T-helper 2 cell treated with Interferon-gamma antibody and Interleukin-4, amounts not matched to agents 5 μg/mL and 100 μg/mL, for 36 hours (primary cell): ENCODE measurements at places on chromosomes 5 and 9.

GRCh38 chr5:179825655-179826182, 5.0 kb downstream of the SQSTM1 start:
- peaks cover 66% of the 10 kb centered on the region for H3K36me3 ChIP-seq
- H3K27me3 ChIP-seq, result no peaks in the 10 kb centered on the region
- no peak for DNase-seq
- H3K27ac ChIP-seq, result no peak overlapping the region
- no peak overlapping the region for H3K4me3 ChIP-seq
- peaks cover 20% of the 10 kb centered on the region for H3K4me1 ChIP-seq

- DNase-seq, result no peak
- no peaks in the 10 kb centered on the region for H3K27me3 ChIP-seq
- H3K4me3 ChIP-seq, result no peak overlapping the region
- peaks cover 47% of the 10 kb centered on the region for H3K36me3 ChIP-seq
These were observed 39.5 kb downstream of the PRRC2B start for GRCh38 chr9:131433302-131433854.

- H3K4me3 ChIP-seq, result no peak overlapping the region
- H3K4me1 ChIP-seq, result no peaks in the 10 kb centered on the region
- DNase-seq, result no peak
- H3K27me3 ChIP-seq, result no peaks in the 10 kb centered on the region
- H3K36me3 ChIP-seq, result no peaks in the 10 kb centered on the region
These were observed 78.0 kb downstream of the WNK2 start for GRCh38 chr9:93261735-93262523.

DNA sequence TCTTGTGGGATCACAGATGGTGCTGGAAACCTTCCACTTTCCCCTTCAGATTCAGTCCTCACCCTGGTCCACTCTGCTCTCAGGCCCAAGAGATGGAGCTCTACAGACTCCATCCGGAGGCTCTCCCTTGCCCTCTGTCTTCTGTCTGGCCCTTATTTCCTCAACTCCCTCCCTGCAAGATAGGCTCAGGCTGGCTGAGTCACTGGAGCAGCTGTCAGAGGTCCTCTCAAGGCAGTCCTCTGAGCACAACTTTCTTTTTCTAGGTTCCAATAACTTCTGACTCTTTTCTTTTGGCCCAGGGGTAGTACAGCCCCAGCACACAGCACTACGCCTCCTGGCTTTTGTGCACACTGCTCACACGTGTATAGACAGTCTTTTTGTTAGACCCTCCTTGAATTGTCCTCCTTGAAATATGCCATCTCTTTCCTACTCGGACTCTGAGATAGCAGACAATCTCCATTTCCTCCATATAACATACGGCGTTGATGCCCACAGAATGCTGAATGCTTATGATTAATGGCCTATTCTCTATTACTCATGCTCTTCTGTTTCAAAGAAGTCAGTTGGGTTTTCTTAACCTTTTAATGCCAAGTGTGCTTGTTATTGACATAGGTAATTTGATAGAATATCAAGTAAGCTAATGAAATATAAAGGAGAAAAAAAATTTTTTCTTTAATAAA, 193.1 kb downstream of the SLC12A2 start:
- no peak for DNase-seq
- no peak overlapping the region for H3K27ac ChIP-seq
- H3K4me3 ChIP-seq, result no peak overlapping the region
- no peaks in the 10 kb centered on the region for H3K27me3 ChIP-seq
- H3K4me1 ChIP-seq, result no peaks in the 10 kb centered on the region
- no peaks in the 10 kb centered on the region for H3K36me3 ChIP-seq

GRCh38 chr5:131810510-131811249, 13.9 kb upstream of the FNIP1 start:
- DNase-seq, result no peak
- H3K27ac ChIP-seq, result no peak overlapping the region
- no peaks in the 10 kb centered on the region for H3K36me3 ChIP-seq
- no peaks in the 10 kb centered on the region for H3K4me1 ChIP-seq

- H3K4me1 ChIP-seq, result peaks cover 11% of the 10 kb centered on the region
- no peaks in the 10 kb centered on the region for H3K36me3 ChIP-seq
- H3K27me3 ChIP-seq, result no peaks in the 10 kb centered on the region
- no peak for DNase-seq
These were observed 512.9 kb upstream of the PTGER4 start for GRCh38 chr5:40166802-40167201.

DNA sequence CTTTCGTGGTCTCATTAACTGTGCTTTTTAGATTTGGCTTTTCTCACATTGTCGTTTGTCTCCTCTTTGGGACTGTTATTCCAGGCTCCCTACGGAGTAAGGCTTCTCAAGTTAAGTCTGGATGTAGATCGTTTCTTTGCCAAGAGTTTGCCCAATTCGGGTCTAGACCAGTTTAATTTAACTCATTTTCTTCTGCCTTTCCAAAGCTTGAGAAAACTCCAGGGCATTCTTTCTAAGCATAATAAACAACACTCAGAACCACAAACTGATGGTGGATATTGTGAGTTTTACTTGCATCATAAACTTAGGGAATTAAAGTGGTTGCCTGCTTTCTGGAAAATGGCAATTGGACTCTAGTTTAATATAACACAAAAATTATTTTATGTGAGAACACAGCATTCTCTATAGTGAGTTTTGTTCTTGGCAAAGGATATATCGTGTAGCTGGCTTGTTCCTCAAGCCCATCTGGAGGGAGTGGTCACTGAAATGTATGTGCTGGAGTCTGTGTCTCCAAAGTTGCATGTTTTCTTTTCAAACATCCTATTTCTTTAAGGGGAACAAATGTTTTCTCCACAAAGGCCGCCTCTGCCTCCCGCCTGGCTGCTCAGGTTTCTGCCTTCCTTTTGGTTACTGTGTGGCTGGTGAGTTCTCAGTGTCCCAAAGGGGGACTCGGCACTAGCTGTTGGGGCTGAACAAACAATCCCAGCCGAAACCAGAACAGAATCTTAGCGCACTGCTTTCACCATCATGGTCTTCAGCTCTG, 211.3 kb upstream of the FBN2 start:
- no peak overlapping the region for H3K27ac ChIP-seq
- DNase-seq, result no peak
- no peaks in the 10 kb centered on the region for H3K4me1 ChIP-seq
- no peaks in the 10 kb centered on the region for H3K27me3 ChIP-seq
- no peaks in the 10 kb centered on the region for H3K36me3 ChIP-seq

GRCh38 chr5:45225571-45226031, 416.9 kb downstream of the MRPS30 start:
- H3K27ac ChIP-seq, result no peak overlapping the region
- H3K4me1 ChIP-seq, result no peaks in the 10 kb centered on the region
- DNase-seq, result no peak
- no peaks in the 10 kb centered on the region for H3K36me3 ChIP-seq
- no peak overlapping the region for H3K4me3 ChIP-seq
- no peaks in the 10 kb centered on the region for H3K27me3 ChIP-seq

DNA sequence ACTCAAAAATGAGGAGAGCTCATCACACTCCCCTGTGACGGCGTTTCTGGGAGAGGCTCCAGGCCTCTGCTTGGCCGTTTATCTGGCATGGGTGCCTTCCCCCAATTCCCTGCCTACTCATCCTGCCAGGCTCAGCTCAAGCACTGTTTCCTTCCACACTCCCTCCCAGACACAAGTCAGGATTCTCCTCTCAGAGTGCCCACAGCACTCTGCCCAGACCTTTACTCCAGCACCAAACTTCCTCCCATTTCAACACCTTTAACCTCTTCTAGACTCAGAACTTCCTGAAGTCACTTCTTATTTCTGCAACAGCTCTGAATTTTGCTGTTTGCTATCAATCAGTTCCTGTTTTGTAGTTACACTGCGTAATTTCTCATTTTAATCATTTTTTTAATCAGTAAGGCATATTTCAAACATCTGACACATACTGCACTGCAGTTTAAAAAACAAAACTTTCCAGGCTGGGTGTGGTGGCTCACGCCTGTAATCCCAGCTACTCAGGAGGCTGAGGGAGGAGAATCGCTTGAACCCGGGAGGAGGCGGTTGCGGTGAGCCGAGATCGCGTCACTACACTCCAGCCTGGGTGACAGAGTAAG, 16.0 kb downstream of the TRMO start:
- H3K4me1 ChIP-seq, result peaks cover 62% of the 10 kb centered on the region
- peak overlapping the region; percentile 96 for H3K27ac ChIP-seq
- DNase-seq, result peak; percentile 38
- H3K4me3 ChIP-seq, result peak overlapping the region; percentile 85
- H3K27me3 ChIP-seq, result no peaks in the 10 kb centered on the region

DNA sequence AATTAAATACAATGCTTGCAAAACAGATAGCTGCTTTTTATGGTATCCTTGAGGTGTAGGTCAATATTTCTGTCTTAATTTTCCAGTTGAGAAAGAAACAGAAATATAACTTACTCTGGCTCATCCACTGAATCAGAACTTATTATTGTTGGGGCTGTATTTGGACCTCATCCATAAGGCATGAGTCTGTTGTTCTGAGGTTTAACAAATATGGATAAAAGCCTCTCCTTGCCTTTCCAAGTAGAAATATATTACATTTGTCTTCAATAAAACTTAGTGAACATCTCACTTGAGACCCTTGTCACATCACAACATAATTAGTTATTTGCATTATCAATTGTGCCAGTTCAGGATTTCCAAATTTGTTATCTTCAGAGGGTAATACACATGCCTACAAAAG, 525.8 kb downstream of the AGTPBP1 start:
- no peak overlapping the region for H3K4me3 ChIP-seq
- H3K4me1 ChIP-seq, result peaks cover 7% of the 10 kb centered on the region
- H3K27ac ChIP-seq, result no peak overlapping the region
- H3K27me3 ChIP-seq, result peaks cover 4% of the 10 kb centered on the region

DNA sequence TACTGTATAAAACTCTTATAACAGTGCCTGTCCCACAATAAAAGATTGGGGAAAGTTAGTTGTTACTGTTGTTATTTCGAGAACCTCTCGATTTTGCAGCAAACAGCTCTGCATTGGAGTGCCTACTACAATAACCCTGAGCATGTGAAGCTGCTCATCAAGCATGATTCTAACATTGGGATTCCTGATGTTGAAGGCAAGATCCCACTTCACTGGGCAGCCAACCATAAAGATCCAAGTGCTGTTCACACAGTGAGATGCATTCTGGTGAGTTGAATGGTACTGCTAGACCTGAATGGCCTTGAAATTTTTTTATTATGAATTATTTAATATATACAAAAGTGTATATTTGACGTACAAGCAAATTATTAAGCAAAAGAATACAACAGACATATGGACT, 123.2 kb downstream of the TEX10 start:
- DNase-seq, result no peak
- H3K27me3 ChIP-seq, result no peaks in the 10 kb centered on the region
- no peak overlapping the region for H3K4me3 ChIP-seq
- peaks cover 32% of the 10 kb centered on the region for H3K36me3 ChIP-seq
- no peak overlapping the region for H3K27ac ChIP-seq

GRCh38 chr9:115980976-115981375, 172.6 kb upstream of the PAPPA start:
- H3K36me3 ChIP-seq, result no peaks in the 10 kb centered on the region
- H3K4me3 ChIP-seq, result no peak overlapping the region
- H3K27ac ChIP-seq, result no peak overlapping the region
- DNase-seq, result no peak

DNA sequence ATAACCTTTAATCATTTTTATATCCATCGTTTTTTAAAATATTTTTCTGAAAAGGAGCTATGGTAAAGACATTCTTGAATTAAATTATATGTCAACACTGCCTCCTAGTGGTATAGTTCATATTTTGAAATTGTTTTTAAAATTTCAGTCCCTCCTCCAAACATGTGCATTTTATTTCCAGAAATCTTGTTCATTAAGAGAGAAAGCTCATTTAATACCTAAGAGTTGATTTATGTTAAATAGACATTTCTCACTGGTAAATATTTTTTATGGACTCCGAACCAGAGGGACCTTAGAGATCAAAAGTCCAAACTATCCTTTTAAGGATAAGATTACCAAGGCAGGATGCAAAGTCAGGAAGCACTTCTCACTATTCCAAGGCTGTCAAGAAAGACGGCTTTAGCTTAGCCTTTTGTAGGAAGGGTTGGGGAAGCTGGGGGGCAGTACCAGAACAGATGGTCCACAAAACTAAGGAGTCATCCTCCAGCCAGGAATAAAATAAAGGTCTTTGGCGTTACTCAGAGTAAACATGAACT, 21.6 kb downstream of the BHMT start:
- peaks cover 9% of the 10 kb centered on the region for H3K4me1 ChIP-seq
- H3K4me3 ChIP-seq, result peak overlapping the region; percentile 52
- no peak overlapping the region for H3K27ac ChIP-seq
- H3K27me3 ChIP-seq, result no peaks in the 10 kb centered on the region
- no peak for DNase-seq
- H3K36me3 ChIP-seq, result no peaks in the 10 kb centered on the region

DNA sequence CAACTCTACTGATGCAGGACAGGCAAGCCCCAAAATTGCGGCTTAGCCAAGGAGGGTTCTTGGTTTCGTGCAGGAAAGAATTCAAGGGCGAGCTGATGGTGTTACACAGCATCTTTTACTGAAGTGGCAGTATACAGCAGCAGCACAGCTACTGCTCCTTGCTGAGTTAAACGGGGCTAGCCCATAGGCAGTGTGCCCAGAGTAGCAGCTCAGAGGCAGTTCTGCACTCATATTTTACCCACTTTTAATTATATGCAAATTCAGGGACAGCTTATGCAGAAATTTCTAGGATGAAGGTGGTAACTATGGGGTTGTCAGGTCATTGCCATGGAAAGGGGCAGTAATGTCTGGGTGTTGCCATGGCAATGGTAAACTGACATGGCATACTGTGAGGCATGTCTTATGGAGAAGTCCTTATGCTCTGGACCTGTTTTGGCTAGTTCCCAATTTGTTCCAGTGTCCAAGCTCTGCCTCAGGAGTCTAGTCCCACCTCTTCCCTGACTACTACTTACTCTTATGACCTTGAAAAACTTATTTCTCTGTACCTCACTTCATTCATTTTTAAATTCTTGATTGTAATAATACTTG, 2.0 kb upstream of the SPINK9 start:
- H3K27me3 ChIP-seq, result no peaks in the 10 kb centered on the region
- H3K4me3 ChIP-seq, result no peak overlapping the region
- H3K4me1 ChIP-seq, result no peaks in the 10 kb centered on the region
- H3K36me3 ChIP-seq, result no peaks in the 10 kb centered on the region
- no peak for DNase-seq
- H3K27ac ChIP-seq, result no peak overlapping the region

DNA sequence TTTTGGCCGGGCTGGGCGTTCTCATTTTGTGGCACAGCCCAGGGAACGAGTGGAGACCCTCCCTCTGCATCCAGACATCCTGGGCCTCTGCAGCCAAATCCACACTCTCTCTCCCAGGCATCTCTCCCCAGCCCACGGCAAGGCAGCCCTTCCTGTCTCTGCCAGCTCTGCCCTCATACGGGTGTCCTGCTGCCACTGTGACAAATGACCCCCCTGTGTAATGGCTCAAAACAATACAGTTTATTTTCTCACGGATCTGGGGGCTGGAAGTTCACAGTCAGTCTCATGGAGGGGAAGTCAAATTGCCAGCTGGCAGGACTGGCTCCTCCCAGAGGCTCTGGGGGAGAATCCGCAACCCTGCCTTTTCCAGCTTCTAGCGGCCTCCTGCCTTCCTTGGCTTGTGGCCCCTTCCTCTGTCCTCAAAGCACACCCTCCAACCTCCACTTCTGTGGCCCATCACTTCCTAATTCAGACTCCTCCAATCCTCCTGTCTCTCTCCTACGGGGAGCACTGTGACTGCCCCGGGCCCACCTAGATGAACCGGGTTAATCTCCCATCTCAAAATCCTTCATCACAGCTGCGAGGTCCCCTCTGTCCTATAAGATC, 70.2 kb upstream of the COL5A1 start:
- no peak for DNase-seq
- H3K4me3 ChIP-seq, result no peak overlapping the region
- H3K27ac ChIP-seq, result no peak overlapping the region
